AG04450 (cell line): ENCODE measurements at places on chromosomes 13 and 19.

DNA sequence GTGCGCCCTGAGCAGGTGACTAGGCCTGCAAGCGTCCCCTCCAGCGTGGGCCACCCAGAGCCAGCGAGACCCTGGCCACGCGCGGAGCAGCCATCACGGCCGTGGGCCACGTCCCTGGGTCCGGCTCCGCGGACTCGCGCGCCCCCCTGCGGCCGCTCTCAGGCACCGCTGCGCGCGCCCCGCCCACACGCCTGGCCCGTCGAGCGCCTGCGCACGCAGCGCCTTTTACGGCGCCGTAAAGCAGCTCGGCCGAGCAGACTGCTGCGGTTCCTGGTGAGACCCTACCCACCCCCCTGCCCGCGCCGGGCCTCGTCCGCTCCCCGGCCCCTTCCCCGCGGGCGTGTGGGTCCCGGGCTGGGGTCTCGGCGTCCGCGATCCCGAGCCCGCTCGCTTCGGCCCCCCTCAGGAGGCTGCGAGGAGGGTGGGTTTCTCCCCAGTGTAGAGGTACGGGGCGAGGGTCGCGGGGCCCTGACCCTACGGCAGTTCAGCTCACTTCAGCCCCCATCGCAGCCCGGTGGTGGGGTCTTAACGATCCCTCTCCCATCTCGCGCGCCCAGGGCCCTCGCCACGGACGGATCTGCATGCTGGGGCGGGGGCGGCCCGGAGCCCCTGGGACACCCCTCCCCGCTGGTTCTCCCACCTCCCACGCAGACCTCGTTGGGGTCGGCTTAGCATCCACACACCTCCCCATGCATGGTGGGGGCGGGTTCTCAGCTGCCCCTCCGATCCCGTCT is at the start of gene TRAPPC5:
TSS of gene TRAPPC5 (plus strand) at position 228 of the 734 bp plus-strand sequence. CDS start 1,421 bp downstream, outside the sequence.
- DNase-seq = peak; percentile 39

- DNase-seq = peak; percentile 2
These were observed 506.2 kb downstream of the FGF9 start for GRCh38 chr13:22176968-22177520.

- DNase-seq = no peak
These were observed 26.4 kb downstream of the C13orf46 start for GRCh38 chr13:113947311-113948033.

DNA sequence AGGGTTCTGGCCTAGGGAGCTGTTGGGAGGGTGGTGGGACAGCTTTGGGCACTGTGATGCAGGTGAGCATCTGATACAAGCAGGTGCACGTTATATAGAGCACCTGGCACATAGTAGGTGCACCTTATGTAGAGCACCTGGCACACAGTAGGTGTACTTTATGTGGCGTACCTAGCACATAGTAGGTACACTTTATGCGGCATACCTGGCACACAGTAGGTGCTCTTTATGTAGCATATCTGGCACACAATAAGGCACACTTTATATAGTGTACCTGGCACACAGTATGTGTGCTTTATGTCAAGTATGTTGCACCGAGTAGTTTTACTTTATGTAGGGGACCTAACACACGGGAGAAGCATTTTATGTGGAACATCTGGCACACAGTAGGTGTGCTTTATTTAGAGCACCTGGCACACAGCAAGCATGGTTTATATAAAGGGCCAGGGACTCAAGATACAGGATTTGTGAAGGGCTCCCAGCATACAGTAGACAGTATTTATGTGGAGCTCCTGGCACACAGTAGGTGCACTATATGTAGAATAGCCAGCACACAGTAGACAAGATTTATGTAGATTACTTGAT is 1.6 kb upstream of the CYP4F12 start:
- no peak for DNase-seq

DNA sequence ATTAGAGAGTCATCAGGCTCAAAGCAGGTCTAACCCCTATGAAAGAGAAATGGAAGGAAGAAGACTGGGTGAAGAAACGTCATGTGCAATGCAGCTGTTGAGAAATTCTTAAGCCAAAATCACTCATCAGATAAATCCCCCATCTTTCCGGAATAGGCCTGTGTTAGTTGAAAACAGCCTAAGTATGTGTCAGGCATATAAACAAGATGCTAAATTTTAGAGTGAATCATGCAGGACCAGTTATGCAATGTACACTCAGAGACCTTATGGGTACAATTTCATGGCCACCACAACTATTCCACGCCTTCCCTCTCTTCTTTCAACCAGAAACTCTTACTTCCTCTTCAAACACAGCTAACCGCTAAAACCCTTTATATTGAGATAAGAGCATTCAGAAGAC is 717.7 kb upstream of the ATXN8OS start:
- no peak for DNase-seq

- DNase-seq = no peak
These were observed 7.1 kb upstream of the ICAM3 start for GRCh38 chr19:10346509-10346908.

DNA sequence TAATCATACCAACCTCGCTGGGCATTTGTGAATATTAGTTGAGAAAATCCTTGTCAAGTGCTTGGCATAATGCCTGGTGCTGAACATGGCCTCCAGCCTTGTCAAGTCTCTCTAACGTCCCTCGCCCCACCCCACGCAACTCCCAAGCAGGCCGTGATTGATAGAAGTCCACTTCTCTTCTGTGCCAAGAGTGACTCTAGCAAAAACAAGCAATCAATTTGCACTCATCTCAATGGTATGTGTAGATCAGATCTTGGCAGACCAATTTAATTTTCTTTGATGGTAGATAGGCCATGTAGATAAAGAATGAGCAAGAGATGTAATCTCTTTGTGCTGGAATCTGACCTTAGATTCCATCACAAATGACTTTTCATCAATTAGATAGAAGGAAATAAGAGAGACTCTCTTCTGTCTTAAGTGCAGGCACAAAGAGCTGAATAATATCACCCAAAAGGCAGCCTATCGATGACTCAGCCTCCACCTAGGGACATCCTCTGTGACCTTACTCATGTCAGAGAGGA is 31.0 kb upstream of the KATNAL1 start:
- no peak for DNase-seq

GRCh38 chr13:98741741-98742435 is 10.6 kb downstream of the SLC15A1 start:
- no peak for DNase-seq

DNA sequence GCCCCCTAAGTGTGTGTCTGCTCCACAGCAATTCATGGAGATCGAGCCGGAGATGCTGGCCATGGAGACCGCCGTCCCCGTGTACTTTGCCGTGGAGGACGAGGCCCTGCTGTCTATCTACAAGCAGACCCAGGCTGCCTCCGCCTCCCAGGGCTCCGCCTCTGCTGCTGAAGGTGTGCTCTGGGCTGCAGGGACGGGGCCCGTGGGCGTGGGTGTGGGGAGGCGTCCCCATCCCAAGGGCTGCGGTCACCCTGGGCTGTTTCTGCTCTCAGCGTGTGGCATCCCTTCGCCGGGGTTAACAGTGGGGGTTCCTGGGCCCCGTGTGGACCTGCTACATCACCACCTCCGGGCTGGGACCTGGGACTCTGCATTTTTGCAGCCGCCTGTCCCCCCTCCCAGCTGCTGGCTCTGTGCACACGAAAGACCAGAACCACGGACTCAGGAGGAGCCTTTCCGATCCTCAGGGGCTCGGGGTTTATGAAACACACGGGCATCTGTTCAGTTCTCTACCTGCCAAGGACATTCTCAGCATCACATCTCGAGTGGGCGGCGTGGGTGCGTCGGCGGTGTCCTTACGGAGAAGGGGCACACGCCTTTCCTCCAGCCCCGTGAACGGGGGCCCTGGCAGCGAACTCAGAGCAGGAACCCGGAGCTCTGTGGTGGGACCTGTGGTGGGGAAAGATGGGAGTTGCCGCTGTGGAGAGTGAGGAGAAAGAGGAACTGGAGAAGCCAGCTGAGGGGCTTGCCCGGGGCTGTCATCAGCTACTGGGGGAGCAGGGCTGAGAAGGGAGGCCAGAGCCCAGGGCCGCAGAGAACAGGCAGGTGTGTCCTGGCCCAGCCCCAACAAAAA is 7.8 kb downstream of the NCLN start:
- no peak for DNase-seq

DNA sequence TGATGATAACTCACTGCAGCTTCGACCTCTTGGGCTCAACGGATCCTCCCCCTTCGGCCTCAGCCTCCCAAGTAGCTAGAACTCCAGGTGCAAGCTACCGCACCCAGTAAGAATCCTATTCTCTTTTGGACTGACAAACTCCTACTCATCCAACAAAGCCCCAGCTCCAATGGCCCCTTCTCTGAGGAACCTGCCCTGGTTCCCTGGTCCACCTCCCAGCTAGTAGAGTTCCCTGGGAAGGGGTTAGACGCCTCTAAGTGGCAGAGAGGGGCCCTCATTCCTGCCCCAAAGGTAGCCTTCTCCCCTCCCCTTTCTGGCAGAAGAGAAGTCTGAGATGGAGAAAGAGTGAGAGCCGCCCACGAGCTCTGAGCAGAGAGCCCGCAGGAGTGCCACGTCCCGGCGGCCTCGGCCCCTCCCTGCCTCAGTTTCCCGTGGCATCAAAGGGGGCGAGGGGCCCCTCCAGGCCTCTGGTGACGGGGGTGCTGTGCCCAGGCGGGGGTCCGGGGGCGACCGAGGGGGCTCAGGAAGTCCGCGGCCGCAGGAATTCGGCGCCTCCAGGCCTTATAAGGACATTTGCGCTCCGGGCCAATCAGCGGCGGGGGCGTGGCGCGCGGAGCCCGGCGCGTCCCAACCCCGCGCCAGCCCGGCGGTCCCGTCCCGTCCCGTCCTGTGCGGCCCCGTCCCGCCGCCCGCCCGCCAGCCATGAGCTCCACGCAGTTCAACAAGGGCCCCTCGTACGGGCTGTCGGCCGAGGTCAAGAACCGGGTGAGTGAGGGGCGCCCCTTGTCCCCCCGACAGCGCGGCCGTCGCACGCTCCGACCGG is at the start of gene CNN2:
TSS of gene CNN2 (plus strand) at position 649 of the 823 bp plus-strand sequence. CDS start at position 703, 54 bp downstream.
- DNase-seq = no peak

DNA sequence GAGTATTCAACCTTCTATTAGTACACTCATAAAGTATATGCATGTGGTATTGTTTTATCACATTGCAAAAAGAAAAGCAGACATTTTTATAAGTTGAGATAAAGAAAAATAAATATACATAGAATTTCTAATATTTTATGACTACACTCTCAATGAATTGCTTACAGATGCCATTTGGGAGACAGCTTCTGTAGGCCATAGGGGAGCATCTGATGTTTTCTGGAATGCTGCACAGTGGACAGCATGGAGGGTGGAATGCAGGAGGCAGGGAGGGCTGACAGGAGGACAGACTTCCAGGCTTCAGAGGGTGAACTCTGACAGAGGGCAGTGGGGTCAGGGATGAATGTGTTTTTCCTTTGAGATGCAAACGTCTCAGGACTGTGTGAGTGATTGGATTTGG is 45.8 kb downstream of the MIPEP start:
- DNase-seq = no peak

- DNase-seq = no peak
These were observed 17.2 kb upstream of the USPL1 start for GRCh38 chr13:30600496-30600895.

DNA sequence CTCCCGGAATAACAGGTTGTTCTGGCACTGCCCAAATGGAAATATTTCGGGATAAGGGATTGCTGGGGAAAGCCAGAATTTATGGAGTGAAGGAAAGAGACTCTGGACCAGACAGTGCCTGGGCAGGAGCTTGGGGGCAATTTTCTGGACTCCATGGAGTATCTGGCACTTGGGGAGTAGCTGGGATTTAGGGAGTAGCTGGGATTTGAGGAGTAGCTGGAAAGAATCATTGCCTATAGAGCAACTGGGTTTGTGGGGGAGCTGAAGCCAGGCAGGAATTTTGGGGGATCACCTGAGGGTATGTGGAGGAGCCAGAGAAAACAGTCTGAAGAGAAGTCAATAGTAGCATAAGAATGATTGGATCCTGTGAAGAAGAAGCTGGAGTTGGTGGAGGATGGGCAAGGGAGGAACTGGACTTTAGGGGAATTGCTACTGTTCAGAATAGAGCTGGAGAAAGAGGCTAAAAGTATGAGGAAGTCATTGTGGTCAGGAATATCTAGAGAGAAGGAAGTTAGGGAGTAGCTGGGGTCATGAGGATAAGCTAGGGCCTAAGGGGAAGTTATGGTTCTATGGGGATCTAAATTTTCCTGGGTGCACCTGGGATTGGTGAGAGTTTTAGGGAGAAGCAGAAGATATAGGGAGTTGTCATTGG is 14.8 kb downstream of the FSD1 start:
- no peak for DNase-seq

- DNase-seq = no peak
These were observed 10.6 kb downstream of the URI1 start for GRCh38 chr19:29952646-29953045.

GRCh38 chr19:46859637-46860124 is 1.1 kb upstream of the ARHGAP35 start:
- DNase-seq = no peak

- DNase-seq = no peak
These were observed 961.6 kb upstream of the MIR17HG start for GRCh38 chr13:90385781-90386489.

GRCh38 chr19:2607712-2608601 is 94.5 kb downstream of the GNG7 start:
- DNase-seq = no peak

GRCh38 chr19:44869733-44870470 is 21.2 kb upstream of the TOMM40 start:
- peak; percentile 46 for DNase-seq

DNA sequence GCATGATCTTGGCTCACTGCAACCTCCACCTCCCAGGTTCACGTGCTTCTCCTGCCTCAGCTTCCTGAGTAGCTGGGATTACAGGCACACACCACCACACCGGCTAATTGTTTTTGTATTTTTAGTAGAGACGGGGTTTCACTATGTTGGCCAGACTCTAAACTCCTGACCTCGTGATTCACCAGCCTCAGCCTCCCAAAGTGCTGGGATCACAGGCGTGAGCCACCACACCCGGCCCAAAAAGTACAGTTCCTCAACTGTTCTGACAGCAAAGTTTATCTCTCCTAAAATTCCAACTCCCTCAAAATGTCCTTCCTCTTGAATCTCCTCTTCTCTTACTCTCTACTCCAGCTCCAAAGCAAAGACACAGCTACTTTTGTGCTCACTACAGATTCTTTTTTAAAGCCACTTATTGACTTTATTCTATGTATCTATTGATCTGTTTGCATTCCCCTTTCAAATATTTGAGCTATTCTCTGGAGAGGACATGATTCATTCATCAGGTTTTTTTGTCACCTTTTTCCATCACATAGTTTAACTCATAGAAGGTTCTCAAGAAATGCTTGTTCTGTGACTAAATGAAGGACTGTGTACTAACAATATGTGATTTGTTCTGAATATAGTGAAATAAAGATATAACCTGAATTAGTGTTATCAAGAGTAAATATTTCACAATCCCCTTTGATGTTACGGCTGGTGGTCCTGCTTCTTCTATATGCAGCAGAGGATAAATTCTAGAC is 142.2 kb downstream of the TBC1D4 start:
- no peak for DNase-seq
